ENCODE measurements at places on chromosomes 3 and 15. TPM values are rescaled to one million over a fixed set of nuclear protein-coding genes. Genes with fewer than 3 reads are reported as not detected.

Gene ZNF662
- 5.2 TPM for total RNA-seq

Gene P3H2
- total RNA-seq = 220 TPM

Gene TBL1XR1
- total RNA-seq = 541 TPM

Gene CELSR3
- total RNA-seq = 1.4 TPM

Gene GOLGA6B
- not detected for total RNA-seq

Gene TRAT1
- not detected for total RNA-seq

Gene SPSB4
- 1.4 TPM for total RNA-seq

Gene TSPAN3
- total RNA-seq = 371 TPM

Gene CCRL2
- total RNA-seq = 6.2 TPM

Gene COL6A6
- total RNA-seq = not detected

Gene LSAMP
- 3.2 TPM for total RNA-seq

Gene SHC4
- 2.5 TPM for total RNA-seq

Gene ADAMTS9
- 4.6 TPM for total RNA-seq

Gene ITIH1
- total RNA-seq = not detected

Gene CLEC3B
- total RNA-seq = 95.3 TPM

Gene SOX14
- total RNA-seq = not detected

Gene MOBP
- not detected for total RNA-seq

Gene CCR8
- total RNA-seq = not detected

Gene RHCG
- not detected for total RNA-seq

Gene OIP5
- total RNA-seq = 5.1 TPM

Gene CLPX
- total RNA-seq = 62.5 TPM

All from articular chondrocyte of knee joint (primary cell).